H4 (cell line): ENCODE measurements at places on chromosomes 2 and 18. TPM values are rescaled to one million over a fixed set of nuclear protein-coding genes. Genes with fewer than 3 reads are reported as not detected.

GRCh38 chr18:45656194-45656770, 41.0 kb downstream of the SLC14A2 start:
- no peak for DNase-seq

- no peak for DNase-seq
Observed at GRCh38 chr2:37812941-37813730, 112.0 kb upstream of the RMDN2 start.

DNA sequence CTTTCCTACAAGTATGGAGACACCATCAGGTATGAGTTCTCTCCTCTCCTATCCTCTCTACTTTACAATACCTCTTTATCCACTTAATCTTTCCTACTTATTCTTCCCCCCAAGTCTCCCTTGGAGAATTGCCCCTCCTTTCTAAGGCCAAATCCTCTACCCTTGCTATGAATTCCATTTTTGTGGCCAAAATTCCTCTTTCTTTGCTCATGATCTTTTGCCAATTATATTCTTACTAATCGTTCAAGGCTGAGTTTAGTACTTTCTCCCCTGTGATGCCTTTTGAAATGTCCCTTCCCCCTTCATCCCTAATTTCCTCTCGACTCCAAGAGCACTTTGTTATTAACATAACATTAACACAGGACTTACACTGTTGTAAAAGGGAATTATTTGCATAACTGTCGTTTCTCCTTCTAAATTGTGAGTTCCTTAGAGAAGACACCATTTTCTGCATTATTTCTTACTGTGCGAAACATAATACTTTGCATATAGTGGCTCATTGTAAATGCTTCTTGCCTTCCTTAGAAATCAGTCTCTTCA, 133.4 kb downstream of the KCTD1 start:
- DNase-seq: no peak

DNA sequence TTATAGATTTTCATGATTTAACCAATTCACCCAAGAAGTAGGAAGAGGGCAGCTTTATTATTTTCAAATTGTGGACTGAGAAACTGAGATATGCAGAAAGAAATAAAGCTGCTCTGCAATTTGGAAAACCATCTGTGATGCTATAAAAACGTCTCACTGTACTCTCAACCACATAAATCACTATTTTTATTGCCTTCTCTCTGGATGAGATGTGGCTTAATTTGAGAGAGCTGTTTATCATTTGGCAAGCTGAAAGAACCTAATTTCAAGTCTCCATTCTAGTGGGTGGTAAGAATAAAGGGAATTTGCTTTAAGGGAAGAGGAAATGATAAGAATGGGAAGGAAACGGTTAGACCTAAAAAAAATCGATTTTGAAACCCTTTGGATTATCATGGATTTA, 49.9 kb upstream of the CYP1B1 start:
- no peak for DNase-seq

DNA sequence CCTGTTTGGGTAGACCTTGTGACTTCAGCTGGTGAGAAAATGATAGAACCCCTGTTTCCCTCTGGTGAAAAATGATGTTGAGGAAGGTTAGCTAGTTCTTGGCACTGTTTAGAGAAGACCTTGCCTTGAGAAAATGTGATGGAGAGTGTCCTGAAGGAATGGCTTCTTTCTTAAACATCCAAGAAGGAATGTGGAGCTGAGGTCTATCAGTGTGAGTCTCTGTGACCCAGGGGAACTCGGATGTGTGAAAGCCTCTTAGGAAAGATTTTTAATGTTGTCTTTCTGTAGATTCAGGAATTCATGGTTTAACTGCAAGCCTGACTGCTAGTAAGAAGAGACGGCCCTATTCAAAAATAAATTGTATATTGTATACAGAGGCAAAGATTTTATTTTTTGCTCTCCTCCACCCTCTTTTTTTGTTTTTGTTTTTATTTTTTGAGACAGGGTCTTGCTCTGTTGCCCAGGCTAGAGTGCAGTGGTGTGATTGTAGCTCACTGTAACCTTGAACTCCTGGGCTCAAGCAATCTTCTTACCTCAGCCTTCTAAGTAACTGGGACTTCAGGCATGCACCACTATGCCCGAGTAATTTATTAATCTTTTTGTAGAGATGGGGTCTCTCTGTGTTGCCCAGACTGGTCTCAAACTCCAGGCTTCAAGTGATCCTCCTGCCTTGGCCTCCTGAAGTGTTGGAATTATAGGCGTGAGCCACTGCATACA, 87.5 kb downstream of the ZNF532 start:
- no peak for DNase-seq

DNA sequence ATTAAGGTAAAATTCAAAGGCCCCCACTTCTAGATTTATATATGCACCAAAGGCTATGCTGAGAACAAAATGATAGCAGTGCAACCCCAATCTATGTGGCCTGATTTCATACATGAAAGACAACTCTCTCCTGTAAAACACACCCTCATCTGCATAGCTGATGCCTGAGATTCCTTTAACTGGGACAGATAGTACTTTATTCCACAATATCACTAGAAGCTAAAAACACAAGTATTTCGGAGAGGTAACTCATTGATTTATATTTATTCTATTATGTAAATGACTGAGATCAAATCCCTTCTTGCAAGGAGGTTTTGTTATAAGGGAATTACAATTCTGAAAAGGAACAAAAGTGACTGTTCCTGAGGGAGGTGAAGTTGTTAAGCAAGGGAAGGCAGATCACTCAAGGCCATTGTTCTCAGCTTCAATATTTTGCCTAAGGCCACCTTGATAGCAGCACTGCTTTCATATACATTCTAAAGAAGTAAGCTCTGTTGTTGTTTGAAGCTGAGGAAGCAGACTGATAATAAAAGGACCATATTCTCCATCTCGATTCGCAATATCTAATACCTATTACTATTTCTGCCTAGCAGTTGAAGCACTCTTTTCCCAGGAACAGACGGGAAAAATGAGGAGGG, 471.0 kb upstream of the CDH7 start:
- DNase-seq: no peak

GRCh38 chr2:45649858-45650811, 1.3 kb upstream of the PRKCE start:
- no peak for DNase-seq

- no peak for DNase-seq
Observed at GRCh38 chr18:44851856-44852621, 171.4 kb downstream of the SETBP1 start.

GRCh38 chr2:44529448-44529847, 167.7 kb downstream of the CAMKMT start:
- no peak for DNase-seq

DNA sequence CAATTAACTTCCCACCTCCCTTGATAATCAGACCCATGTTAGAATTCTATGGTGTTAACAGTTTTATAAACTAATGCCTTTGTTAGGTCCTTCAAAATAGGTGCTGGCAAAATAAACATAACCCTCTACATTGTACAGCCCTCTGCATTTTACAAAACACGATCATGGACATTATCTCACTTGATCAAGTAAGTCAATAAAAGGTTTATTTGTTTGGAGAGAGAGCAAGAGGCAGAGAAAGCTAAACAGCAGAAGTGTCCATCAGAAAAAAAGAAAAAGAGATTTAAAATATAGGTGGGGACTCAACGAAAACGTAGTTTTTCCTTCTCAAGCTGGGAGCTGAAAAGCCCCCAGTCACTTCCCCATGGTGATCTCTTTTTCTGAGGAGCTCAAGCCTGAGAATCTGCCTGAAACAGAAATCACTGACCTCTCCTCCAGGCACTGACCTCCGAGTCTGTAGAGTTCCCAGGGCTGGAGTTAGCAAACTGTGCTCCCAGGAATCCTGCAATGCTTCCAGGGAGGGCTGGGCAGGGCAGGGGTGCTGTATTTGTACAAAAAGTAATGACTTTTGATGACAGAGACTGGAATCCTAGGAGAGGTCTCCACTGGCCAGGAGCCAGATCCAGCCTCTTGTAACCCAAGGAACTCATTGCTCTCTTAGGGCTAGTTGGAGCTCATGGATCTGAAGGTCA, 137.8 kb upstream of the KLHL29 start:
- DNase-seq: no peak

GRCh38 chr2:206071807-206072206, 14.2 kb downstream of the INO80D start:
- no peak for DNase-seq

The TNFAIP6 gene
- total RNA-seq: 1.5 and 5.6 TPM in 2 replicates

The MAB21L4 gene
- total RNA-seq: not detected in 2 replicates

The UGT1A5 gene
- total RNA-seq: not detected in 2 replicates

The ANKRD44 gene
- 1.9 and 4.0 TPM in 2 replicates for total RNA-seq

The GREB1 gene
- total RNA-seq: 4.2 and 6.6 TPM in 2 replicates

The SIX3 gene
- total RNA-seq: not detected in 2 replicates

The CNGA3 gene
- total RNA-seq: not detected in 2 replicates

The UGT1A10 gene
- not detected in 2 replicates for total RNA-seq

The RNU2-63P gene
- not detected in 2 replicates for total RNA-seq

The LINC00305 gene
- not detected in 2 replicates for total RNA-seq

The DSG1 gene
- 0.02 TPM in 1 of 2 replicates, not detected in the other for total RNA-seq

The LRRC30 gene
- total RNA-seq: not detected in 2 replicates

The CHRND gene
- not detected in 2 replicates for total RNA-seq
